ENCODE measurements at places on chromosomes 6 and 20. TPM values are rescaled to one million over a fixed set of nuclear protein-coding genes. Genes with fewer than 3 reads are reported as not detected.
A peak's percentile ranks its signal among the peaks of the same experiment; 100 is the strongest.

DNA sequence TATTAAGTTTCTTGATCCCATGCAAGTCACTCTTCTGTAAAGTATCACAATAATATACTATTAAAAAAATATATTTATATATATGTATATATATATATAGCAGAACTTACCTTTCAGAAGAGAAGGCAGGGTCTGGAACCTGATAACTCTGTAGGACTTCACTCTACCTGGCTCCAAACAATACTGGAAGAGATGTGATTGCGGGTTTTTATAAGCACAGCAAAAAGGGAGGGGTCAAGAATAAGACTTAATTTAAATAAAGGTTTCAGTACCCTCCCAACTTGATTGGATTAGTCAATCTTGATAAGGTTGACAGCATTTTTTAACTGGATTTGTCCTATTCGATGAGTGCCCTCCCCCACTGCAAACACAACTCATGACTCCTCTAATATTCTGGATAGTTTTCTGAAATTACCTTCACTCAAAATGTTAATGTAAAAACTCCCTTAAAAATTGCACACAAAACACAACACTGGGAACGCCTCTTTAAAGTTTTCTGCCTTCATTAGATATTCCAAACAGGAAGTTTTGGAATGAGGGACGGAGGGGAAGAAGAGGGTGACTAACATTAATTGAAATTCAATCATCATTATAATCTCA, 4.0 kb upstream of the ZNF217 start:
- no peak for DNase-seq
- no peak overlapping the region for H3K4me3 ChIP-seq
- no peaks in the 10 kb centered on the region for H3K36me3 ChIP-seq
- peaks cover 35% of the 10 kb centered on the region for H3K4me1 ChIP-seq
- H3K27me3 ChIP-seq: no peaks in the 10 kb centered on the region

DNA sequence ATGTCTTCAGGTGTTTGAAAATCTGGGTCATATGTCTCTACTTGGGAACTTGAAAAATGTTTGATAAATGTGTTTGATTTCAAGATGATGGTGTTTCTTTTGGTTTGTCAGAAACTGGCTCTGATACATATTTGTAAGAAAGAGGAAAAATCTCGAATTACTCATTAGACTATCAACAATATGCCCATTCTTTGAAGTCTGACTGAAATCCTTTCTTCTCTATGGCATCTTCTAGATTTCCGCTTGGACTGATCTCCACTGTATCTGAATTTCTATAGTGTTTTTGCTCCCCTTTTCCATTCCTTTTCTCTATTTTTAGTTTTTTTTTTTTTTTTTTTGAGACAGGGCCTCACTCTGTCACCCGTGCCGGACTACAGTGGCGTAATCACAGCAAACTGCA, 1096.5 kb downstream of the KIF16B start:
- H3K4me3 ChIP-seq: no peak overlapping the region
- H3K36me3 ChIP-seq: no peaks in the 10 kb centered on the region
- DNase-seq: no peak
- H3K4me1 ChIP-seq: peaks cover 6% of the 10 kb centered on the region
- H3K27ac ChIP-seq: no peak overlapping the region
- H3K27me3 ChIP-seq: no peaks in the 10 kb centered on the region

DNA sequence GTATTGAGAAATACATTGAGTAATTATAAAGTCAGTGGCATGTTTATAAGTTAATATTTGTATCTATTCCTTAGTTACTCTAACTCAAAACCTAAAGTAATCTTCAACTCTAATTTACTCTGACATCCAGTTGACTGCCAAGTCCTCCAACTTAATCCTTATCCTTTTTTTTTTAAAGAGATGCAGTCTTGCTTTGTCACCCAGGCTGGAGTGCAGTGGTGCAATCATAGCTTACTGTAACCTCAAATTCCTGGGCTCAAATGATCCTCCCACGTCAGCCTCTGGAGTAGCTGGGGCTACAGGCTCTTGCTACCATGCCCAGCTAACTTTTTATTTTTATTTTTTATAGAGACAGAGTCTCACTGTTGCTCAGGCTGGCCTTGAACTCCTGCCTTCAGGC, 24.4 kb downstream of the PTPN1 start:
- H3K4me3 ChIP-seq: no peak overlapping the region
- peaks cover 63% of the 10 kb centered on the region for H3K4me1 ChIP-seq
- H3K27ac ChIP-seq: peak overlapping the region; percentile 57
- no peaks in the 10 kb centered on the region for H3K36me3 ChIP-seq
- no peaks in the 10 kb centered on the region for H3K27me3 ChIP-seq

- H3K4me1 ChIP-seq: peaks cover 16% of the 10 kb centered on the region
- no peak overlapping the region for H3K27ac ChIP-seq
- H3K4me3 ChIP-seq: no peak overlapping the region
- no peak for DNase-seq
- no peaks in the 10 kb centered on the region for H3K36me3 ChIP-seq
- peaks cover 2% of the 10 kb centered on the region for H3K27me3 ChIP-seq
Observed at GRCh38 chr6:109687271-109687761, 3.7 kb downstream of the AK9 start.

GRCh38 chr6:148407372-148407771, 64.7 kb downstream of the SASH1 start:
- peaks cover 3% of the 10 kb centered on the region for H3K36me3 ChIP-seq
- H3K27me3 ChIP-seq: no peaks in the 10 kb centered on the region
- peaks cover 30% of the 10 kb centered on the region for H3K4me1 ChIP-seq
- DNase-seq: no peak
- H3K4me3 ChIP-seq: peak overlapping the region; percentile 17

DNA sequence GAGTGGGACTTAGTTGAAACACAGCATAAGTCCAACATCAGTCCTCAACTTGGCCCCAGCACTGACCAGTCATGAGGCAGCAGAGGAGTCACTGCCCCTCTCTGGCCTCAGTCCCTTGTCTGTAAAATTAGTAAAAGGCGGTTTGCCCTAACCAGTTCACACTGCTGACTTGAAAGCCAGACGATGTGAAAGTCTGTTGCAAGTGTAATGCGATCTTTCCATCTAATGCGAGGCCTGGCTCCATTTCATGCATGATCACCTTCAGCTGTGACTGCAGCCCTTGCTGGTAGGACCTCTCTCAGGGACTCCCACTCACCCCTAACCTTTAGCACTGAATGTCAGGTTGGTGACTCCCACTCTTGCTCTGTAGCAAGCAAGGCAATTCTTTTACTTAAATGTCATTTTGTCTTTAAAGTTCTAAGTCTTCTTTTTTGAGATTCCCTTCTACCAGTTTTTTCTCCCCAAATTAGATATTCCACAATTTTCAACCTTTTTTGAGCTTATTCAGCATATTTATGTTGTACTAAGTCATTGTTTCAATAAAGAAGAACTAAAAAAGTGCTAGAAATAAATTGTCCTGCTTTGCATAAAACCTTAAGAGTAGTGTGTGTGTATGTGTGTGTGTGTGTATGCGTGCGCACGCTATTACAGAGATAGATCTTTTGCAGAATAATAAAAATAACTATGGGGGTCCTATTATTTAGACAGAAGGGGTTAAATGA, 245.5 kb downstream of the PACRG start:
- H3K27ac ChIP-seq: no peak overlapping the region
- no peak for DNase-seq
- H3K36me3 ChIP-seq: no peaks in the 10 kb centered on the region
- H3K27me3 ChIP-seq: no peaks in the 10 kb centered on the region
- H3K4me1 ChIP-seq: peaks cover under 1% of the 10 kb centered on the region

- no peak for DNase-seq
- H3K4me1 ChIP-seq: peaks cover 33% of the 10 kb centered on the region
Observed at GRCh38 chr6:72950114-72950860, 275.0 kb downstream of the KHDC1L start.

DNA sequence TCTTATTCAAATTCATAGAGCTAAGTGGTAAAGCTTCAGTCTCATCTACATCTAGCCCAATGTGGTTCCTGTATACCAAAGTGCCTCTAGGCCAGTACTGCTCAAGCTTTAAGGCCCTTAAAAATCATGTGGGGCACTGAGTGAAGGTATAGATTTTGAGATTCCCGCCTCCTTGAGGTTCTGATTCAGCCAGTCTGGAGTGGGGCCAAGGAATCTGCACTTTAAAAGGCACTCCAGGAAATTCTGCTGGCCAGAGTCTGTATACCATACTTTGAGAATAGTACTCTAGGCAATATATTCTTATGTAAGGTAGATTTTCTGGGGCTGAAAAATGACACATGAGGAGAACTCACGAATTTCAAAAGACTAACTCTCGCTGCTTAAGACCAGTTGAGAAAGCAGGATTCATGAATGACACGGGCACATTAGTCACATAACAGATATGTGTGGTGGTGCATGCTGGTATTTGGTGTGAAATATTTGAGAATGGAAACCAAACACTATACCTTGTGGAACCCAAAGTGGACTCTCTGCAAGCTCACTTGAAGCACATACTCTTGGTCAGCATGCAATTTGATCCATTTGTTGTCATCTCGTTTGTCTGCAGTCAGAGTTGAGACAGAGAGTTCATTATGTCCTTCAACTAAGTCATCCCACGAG, 47.6 kb upstream of the SIM1 start:
- no peaks in the 10 kb centered on the region for H3K27me3 ChIP-seq
- DNase-seq: no peak
- H3K4me1 ChIP-seq: no peaks in the 10 kb centered on the region
- peaks cover 41% of the 10 kb centered on the region for H3K36me3 ChIP-seq

DNA sequence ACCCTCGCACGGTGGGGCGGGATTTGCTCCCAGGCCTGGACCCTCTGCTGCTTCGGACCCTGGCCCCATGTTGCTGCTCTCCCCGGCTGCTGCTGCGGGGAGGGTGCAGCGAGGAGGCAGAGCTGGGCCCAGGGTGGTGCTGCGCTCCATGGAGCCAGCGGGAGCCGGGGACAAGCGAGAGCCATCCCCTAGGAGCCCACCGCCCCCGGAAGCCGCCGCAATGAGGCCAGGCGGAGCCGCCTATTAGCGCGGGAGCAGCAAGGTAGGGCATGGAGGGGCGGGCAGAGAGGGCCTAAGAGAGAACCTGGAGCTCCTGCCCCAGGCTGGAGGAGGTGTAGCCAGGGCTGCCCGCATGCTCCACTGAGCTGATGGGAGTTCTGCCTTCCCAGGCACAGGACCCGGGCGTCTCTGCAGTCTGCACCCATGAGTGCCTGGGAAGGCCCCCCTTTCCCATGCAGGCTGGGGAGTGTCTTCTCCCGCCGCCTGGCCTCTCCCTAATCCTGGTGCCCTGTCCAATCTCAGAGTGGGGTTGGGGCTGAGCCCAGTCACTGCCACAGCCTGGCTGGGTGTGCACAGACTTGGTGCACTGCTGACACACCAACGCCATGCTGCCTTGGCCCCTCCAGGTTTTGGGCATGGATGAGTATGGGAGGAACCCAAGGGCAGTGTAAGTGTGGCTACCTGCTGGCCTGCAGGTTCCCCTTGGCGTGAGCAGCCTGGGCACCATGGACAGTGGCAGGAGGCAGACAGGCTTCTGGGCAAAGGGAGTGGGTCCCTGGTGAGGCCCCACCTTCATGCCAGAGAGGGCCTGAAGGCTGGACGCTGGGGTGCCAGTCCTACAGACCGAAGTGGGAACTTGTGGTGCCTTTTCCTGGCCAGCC, 360.6 kb upstream of the MAP3K7 start:
- no peaks in the 10 kb centered on the region for H3K36me3 ChIP-seq
- no peak overlapping the region for H3K27ac ChIP-seq
- no peak for DNase-seq
- H3K4me3 ChIP-seq: no peak overlapping the region
- H3K4me1 ChIP-seq: no peaks in the 10 kb centered on the region

GRCh38 chr6:142045380-142046278, 87.1 kb upstream of the GJE1 start:
- H3K4me1 ChIP-seq: no peaks in the 10 kb centered on the region
- no peak for DNase-seq
- H3K36me3 ChIP-seq: no peaks in the 10 kb centered on the region

GRCh38 chr20:10928841-10929421, 255.1 kb upstream of the JAG1 start:
- no peaks in the 10 kb centered on the region for H3K27me3 ChIP-seq
- H3K36me3 ChIP-seq: no peaks in the 10 kb centered on the region

DNA sequence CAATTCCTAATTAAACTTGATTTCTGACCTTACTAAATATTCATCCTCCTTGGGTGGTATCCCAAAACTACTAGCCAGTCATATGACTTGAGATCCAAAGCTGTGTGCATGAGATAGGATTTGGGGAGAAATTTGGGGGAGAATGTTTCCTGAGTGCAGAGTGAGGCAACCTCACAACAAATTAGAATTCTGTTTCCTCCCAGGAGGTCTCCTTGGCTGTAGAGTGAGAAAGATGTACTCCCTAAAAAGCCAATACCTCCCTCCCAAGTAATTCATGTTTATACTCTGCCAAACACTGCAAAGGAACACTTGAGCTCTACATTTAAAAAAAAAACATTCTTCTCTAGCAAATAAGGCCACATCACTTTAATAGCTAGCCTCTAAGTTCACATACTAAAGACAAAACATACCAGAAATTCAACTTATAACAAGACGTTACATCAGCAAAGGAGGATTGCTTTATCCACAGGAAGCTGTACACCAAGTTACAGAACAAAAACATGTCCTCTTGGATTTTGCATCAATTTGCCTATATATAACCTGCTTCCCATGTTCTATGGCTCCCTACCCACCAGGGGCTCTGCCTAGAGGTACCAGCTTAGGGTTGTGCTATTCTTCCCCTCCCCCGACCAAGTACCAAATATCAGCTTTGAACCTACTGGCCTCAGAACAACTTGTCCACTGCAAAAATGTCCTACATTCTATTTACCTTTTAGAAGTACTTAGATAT, 15.4 kb upstream of the TMEM30A start:
- no peak for DNase-seq
- H3K27ac ChIP-seq: peak overlapping the region; percentile 61
- no peak overlapping the region for H3K4me3 ChIP-seq
- no peaks in the 10 kb centered on the region for H3K27me3 ChIP-seq

DNA sequence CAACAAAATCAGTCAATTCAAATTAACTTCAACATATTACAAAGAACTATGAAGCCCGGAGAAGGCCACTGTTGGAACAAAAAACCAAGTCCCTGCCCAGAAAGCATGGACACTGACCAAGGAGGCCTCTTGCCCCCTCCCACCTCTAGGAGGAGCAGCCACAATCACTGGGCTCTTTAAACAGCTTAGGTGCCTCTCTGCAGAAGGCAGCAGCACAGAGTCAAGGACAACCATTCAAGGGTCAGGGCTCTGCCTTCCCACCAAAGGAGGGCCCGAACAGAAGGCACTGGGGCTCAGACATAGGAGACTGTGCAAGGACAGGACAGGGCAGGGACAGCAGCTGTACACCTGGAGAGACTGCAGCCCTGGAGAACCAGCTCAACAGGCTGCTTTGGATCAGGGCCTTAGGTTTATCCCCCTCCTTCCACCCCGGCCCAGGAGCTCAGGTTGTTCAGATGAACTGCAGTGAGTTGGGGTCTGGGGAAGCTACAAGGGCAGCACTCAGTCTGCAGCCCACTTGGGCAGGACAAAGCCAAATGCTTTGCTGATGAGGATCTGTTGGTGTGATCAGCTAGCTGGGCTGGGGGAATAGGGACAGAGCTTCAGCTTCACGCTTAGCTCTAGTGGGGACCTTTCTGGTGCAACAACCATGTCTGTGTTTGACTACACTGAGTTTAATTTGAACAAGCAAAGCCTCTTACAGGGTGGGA, 17.8 kb downstream of the TOMM34 start:
- no peak overlapping the region for H3K27ac ChIP-seq
- H3K27me3 ChIP-seq: no peaks in the 10 kb centered on the region
- DNase-seq: no peak
- no peak overlapping the region for H3K4me3 ChIP-seq
- H3K4me1 ChIP-seq: no peaks in the 10 kb centered on the region

The MED23 gene
- 33.3 TPM for total RNA-seq

The AFG1L gene
- 9.5 TPM for total RNA-seq

The LZTS3 gene
- total RNA-seq: 6.6 TPM

The RIMS1 gene
- 23.5 TPM for total RNA-seq

The SLA2 gene
- not detected for total RNA-seq

The RAET1E gene
- not detected for total RNA-seq

The DDRGK1 gene
- 84.2 TPM for total RNA-seq

The ADGRF1 gene
- not detected for total RNA-seq

The SLC22A2 gene
- total RNA-seq: not detected
